ENCODE measurements at places on chromosomes 4 and X. TPM values are rescaled to one million over a fixed set of nuclear protein-coding genes. Genes with fewer than 3 reads are reported as not detected.

Gene DDX60
- total RNA-seq, result not detected

Gene CCDC160
- total RNA-seq, result not detected

Gene VSIG1
- total RNA-seq, result not detected

Gene CFP
- 4.2 TPM for total RNA-seq

GRCh38 chr4:27463816-27464215 is 603.2 kb downstream of the STIM2 start:
- no peak for DNase-seq

- no peak for DNase-seq
Observed at GRCh38 chr4:139901531-139902320, 236.1 kb downstream of the MGST2 start.

DNA sequence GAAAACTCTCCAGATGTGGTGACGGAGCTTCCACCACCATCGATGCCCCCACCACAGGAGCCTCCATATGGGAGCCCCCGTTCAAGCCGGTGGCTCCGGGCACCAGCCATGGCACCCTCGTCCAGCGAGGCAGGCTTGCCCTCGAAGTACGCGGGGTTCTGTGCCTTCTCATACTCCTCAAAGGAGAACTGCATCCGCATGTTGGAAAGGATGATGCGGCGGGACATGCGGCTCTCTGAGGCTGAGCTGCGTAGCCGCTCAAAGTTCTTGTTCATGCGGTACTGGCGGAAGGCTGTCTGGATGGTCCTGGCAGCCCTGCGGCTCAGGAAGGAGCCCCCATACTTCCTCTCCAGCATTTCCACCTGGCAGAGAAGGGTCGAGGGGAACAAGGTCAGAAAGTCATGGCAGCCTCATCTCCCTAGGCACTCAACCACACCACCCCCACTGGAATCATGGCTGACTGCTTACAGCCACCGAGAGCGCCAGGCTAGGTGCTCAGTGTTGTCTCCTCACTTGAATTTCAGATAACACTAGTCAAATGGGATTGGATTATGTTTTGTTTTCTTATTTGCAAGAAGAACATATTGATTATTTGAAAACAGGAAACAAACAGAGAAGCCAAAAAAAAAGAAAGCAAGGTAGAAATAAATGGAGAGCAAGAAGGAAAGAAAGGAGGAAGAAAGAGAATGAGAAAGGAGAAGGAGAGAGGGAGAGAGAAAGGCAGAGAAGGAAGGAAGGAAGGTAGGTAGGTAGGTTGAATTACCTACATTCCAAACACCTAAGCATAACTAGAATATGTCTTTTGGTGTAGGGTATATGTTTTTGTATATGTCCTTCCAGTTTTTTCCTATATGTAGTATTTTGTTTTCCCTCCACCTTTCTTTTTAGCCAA is 26.6 kb downstream of the IQSEC2 start:
- DNase-seq, result no peak

GRCh38 chr4:99679204-99679603 is 21.6 kb upstream of the C4orf54 start:
- DNase-seq, result no peak

DNA sequence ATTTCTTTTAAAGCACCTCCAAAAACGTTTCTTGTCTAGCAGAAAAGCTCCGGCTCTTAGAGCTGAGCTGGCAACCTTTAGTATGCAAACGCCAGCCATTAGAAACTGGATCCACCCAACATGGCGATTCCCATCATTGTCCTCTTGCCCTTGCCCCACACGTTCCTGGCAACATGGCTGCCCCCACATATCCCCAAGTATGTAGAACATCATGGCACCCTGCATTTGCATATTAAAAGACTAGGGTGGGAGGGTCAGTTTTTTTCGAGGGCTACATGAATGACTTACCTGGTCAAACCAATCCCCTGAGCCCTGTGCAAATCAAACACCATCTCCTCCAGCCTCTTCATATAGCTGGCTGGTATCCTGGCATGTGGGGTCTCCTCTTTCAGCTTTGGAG is 82.2 kb upstream of the HELT start:
- no peak for DNase-seq

- no peak for DNase-seq
Observed at GRCh38 chr4:79298484-79298883, 27.4 kb downstream of the NAA11 start.

GRCh38 chr4:2073808-2074481 is 14.8 kb downstream of the NAT8L start:
- no peak for DNase-seq

GRCh38 chr4:182896421-182896820 is 20.8 kb downstream of the DCTD start:
- DNase-seq, result no peak

All from OCI-LY7 (cell line).